CD4-positive, alpha-beta T cell treated with Interleukin-15 for 1 hour (primary cell): ENCODE measurements at places on chromosomes 7 and 10.

DNA sequence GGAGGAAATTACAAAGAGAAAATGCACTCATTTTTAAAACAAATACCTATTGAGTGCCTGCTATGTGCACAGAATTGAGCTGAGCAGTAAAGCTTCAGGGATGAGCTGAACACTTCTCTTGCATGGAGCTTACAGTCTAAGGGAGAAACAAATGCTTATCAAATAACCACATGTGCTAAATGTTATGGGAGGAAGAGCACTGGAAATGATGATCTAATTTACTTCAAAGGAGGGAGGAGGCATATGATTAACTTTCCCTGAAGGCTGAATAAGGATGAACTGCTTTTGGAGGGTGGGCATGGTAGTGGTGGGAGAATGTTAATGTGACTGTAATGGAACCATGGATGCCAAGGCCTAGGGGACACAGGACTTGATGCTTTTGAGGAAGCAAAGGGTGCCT lies 168.2 kb downstream of the POU6F2 start:
- no peak for DNase-seq

GRCh38 chr7:20560325-20561180 lies 54.9 kb upstream of the ABCB5 start:
- DNase-seq = no peak

DNA sequence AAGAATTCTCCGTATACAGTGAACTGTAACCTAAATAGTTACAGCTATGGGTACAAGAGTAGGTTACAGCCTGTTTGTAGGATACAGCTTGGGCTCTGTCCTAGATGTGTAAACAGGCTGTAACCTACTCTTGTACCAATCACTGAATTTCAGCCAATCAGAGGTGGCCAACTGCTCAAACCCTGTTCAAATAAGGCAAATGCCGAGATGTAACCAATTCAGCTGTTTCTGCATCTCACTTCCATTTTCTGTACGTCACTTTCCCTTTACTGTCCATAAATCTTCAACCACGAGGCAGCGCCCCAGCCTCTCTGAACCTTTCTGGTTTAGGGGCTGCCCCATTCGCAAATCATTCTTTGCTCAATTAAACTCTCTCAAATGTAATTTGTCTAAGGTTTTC lies 8.3 kb upstream of the MMP21 start:
- DNase-seq = no peak

GRCh38 chr7:55568613-55569268 lies 3.6 kb downstream of the VOPP1 start:
- no peak for DNase-seq

GRCh38 chr7:5697754-5698424 lies 83.6 kb downstream of the RNF216 start:
- DNase-seq = no peak

DNA sequence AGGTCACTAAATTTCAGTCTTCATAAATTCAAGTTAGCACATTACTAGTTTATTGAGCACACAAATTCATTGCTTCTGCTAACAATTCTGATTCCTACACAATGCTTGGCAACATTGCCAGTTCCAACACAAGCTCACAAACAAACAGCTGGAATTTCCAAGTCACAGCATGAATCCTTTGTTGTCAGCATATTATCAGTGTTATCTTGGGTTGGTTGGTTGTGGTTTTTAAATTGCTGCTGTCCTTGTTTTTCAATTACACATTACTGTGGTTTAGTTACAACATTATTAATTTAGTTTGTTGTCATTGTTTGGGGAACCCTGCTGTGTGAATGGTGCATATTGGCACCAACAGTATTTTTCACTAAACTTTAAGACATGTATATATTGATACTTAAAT lies 86.0 kb upstream of the ARID5B start:
- no peak for DNase-seq

DNA sequence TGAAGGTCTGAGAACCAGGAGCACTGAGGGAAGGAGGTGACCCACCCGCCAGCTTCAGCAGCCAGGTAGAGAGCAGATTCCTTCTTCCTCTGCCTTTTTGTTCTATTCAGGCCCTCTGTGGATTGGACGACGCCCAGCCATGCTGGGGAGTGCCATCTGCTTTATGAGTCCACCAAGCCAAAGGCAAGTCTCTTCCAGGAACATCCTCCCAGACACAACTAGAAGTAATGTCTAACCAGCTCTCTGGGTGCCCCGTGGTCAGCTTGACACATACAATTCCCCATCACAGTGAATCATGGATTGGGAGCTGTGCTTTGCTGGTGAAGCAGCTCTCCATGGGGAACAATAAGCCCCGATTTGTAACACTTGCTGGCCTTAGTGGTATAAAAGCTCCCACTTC lies 125.2 kb downstream of the CCDC3 start:
- no peak for DNase-seq

GRCh38 chr10:58291538-58292174 lies 22.7 kb downstream of the CISD1 start:
- DNase-seq = peak; percentile 17

DNA sequence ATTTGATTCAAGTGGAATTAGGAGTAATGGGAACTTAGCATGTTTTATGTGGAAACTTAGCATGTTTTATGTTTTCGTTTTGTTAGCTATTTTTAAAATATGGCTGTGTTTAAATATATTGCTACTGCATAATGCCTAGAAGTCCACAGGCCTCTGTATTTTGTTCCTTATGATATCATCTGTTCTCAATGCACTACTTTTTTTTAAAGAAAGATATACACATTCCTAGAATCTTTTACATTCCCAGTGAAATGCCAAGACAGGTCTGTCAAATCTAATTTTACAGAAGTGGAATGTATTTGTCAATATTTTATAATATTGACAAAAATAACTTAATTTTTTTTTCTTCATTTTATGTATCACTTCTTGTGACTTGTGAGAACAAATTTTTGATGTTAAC lies 51.6 kb downstream of the ST7 start:
- DNase-seq = no peak

DNA sequence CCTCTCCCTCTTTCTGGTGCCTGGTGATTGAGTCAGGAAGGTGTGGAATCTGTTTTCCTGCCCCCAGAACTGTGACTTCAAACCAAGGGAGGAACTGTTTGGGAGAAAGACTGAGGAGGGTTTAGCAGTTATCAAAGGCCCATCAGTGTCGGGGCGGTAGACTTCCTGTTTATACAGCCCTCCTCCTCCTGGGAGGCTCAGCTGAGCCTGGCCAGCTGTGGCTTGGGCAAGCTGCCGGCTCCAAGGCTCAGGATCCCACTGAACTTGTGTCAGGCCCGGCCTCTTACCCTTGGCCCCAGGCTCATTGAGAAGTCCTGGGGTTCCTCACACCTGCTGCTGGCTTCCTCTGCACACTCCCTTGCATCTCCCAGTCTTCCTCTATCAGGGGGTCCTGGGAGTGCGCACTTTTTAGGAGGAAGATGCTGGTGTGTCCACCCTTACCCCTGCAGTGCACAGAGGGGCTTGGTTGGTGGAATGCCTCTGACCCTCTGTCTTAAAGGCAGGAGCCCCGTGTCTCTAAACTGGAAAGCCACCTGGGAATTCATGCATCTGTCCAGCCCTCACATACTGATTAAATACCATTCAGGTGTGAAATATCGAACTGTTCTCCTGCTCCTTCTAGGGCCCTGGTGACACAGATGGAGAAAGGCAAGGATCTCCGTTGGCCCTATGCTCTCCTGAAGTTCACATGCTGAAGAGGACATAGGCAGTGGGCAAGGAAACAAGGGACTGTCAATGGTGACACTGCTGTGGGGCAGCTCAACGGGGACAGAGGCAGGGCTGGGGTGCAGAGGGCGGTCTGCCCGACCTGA lies 32.4 kb downstream of the CXCL12 start:
- no peak for DNase-seq

DNA sequence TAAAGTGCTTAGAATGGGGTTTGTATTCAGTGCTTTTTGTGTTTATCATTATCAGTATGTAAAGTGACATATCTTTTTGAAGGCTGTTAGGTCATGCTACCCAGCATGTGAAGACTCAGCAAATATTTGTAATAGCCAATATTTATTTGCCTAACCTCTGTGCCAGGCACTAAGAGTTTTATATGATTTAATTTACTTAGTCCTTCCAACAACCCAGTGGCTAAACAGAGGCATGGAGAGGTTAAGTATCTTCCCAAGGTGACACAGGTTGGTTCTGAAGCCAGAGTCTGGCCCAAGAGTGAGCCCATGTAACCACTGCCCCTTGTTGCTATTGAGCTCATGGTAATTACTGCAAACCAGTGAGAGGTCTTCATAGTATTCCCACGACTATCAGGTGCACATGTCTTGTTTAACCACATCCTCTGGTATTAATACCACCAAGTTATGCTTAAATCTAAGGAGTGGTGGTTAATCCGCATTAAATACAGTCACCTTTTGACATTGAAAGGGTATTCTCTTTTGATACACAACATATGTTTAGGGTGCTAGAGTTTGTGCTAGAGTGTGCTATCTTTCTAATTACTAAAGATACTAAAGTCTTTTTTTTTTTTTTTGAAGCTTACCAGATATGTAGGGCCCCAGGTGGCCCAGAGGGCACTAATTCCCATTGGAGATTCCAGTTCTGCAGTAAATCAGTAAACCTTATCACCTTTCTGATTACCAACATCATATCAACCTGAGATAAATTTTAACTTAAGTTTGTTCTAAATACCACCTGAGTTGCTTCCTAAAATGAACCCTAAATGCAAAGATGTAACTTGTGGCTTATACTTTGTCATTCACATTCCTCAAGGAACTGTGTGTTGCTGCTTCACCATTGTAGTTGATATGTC lies 2.9 kb downstream of the ADD3 start:
- DNase-seq = no peak

- no peak for DNase-seq
Observed at GRCh38 chr7:52715701-52716100, 319.7 kb upstream of the POM121L12 start.

GRCh38 chr10:101110856-101111523 lies 20.1 kb upstream of the TLX1 start:
- no peak for DNase-seq

- DNase-seq = no peak
Observed at GRCh38 chr10:3500408-3500856, 284.6 kb downstream of the KLF6 start.

DNA sequence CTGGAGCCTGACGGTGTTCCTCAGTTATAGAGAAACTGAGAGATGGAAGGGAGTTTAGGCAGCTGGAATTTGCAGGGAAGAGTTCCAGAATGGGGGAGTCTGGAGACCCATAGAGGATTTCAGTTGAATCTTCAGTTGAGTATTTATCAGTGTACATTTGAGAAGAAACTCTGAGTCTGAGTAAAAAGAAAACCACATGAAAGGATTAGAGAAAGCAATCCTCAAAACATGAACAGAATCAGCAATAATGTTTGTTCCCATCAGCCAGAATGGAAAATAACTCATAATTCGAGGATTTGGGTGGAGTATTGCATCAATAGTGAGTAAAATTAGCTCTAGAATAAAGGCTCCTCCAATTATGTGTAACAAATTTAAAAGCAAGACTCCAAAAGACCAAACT lies 130.0 kb upstream of the AHR start:
- DNase-seq = no peak

DNA sequence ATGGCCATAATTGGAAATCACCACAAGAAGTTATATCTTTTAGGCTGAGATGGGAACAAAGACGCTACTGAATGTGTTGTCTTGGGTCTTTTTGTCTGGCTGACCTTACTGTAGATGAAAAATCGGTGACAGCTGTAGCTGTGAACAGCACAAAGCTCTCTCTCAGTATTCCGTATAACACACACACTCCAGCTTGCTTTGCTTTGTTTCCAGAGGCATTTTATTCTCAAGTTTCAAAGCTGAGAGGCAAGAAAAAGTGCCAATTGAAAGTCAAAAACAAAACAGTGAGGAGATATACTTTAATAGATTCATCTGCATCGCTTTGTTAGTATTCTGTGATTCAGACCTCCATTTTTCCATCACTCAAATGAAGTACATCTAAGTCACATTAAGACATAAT lies 39.6 kb upstream of the CABCOCO1 start:
- DNase-seq = no peak

DNA sequence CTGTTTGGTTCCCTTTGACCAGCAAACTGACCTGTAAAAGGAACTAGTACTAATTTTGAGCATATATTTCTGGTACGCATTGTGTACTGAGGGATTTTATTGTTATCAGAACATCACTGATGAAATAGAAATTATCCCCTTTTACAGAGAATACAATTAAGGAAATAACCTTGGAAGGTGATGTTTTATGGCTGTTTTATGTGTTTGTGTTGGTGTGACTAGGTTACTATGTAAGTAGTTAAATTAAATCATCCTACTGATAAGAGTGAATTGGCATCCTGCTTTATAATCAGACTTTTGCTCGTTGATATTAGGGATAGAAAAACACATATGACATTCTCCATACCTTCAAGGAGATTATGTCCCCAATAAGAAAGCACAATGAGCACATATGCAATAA lies 596.6 kb downstream of the SORCS3 start:
- no peak for DNase-seq

DNA sequence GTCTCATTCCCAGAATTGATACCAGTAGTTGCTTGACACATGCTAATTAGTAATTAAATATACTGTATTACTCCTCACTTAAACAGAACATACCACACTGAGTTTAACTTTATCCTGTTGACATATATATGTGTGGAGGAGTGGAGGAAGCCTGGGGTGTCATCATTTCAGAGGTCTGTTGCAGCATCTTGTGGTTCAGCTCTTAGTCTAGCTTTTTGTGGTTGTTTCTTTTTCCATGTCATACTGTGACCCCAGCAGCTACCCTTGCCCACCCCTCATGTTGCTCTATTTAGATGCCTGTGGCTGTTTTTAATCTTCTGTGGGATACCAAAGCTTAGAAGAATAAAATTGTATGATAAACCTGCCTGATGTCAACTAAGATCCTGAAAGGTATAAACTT lies 875.4 kb downstream of the LRMDA start:
- no peak for DNase-seq

GRCh38 chr10:125116652-125117310 lies 43.6 kb downstream of the CTBP2 start:
- peak; percentile 9 for DNase-seq

DNA sequence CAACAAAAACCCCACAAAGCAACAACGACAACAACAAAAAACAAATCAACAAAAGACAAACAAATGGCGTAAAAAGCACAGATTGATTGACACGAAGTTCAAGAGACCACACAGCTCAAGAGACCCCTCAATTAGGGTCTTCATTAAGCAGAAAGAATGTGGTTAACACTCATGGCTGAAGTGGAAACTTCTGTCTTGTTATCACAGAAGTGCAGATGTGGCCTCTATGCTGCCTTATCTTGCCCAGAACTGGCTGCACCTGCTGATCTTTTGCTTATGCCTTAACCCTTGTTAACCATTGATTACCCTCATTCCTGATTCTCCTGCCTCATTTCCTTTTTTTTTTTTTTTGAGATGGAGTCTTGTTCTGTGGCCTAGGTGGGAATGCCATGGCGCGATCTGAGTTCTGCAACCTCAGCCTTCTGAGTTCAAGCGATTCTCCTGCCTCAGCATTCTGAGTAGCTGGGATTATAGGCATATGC lies 3.5 kb upstream of the DAGLB start:
- DNase-seq = no peak

GRCh38 chr10:1424648-1425047 lies 312.7 kb downstream of the ADARB2 start:
- DNase-seq = no peak

DNA sequence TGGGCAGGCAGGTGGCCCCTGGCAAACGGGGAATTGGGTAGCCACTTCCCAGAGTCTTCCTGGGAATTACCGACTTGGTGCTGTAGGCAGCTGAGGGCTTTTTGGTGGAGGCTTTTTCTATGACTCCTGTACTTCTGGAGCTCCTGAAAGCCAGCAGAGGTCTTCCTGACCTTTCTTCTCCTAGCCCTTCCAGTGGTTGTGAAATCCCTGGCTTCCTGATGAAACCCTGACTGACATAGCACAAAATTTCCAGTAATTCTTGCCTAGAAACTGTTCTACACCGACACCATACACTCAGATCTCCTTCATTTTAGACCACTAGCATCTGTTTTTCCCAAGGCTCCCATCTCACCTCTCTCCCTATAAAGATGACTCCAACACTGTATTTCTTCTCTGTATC lies 120.2 kb downstream of the STRA8 start:
- DNase-seq = no peak
